ENCODE measurements at places on chromosomes 6 and 20.

DNA sequence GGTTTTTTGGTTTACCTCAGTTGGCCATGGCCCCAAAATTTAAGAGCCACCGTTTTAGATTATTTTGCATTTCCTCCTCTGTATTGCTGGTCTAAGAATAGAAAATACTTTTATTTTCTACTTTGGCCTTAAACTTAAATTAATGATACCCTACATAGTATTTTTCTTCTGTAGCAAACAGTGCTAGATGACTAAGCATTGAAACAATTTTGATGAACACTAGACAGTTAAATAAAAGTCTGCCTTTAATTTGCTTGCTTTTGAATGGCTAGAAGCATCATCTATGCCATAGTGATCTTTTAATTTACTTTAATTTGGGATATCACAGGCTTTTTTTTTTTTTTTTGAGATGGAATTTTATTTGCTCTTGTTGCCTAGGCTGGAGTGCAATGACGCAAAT is 106.4 kb downstream of the CD109 start:
- DNase-seq = no peak

- DNase-seq = no peak
Measured at GRCh38 chr6:74755196-74755595, 450.7 kb downstream of the COL12A1 start.

- no peak for DNase-seq
Measured at GRCh38 chr20:57612916-57613315, 7.3 kb downstream of the ZBP1 start.

GRCh38 chr6:70900047-70900446 is 56.8 kb downstream of the B3GAT2 start:
- DNase-seq = no peak

GRCh38 chr6:41832263-41832662 is 44.8 kb downstream of the TOMM6 start:
- no peak for DNase-seq

DNA sequence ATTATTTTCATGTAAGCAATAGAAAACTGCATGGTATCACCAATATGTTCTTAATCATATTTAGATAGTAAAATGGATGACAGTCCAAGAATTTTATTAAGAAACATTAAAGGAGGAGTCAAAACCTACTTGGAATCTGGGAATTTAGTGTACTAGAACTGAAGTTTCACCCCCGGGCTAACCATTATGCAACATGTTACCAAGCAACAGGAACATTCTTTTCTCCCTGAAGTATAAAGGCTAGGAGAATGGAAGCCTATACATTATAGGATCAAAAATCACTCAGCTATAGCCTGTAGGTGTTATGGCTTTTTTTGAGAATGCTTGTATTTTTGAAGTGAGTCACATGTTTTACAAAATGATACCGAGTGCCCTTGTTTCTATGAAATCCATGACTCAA is 538.3 kb downstream of the GRIK2 start:
- no peak for DNase-seq

- DNase-seq = no peak
Measured at GRCh38 chr6:48194596-48195295, 83.7 kb upstream of the PTCHD4 start.

GRCh38 chr6:106546261-106546690 is 83.0 kb downstream of the RTN4IP1 start:
- no peak for DNase-seq

DNA sequence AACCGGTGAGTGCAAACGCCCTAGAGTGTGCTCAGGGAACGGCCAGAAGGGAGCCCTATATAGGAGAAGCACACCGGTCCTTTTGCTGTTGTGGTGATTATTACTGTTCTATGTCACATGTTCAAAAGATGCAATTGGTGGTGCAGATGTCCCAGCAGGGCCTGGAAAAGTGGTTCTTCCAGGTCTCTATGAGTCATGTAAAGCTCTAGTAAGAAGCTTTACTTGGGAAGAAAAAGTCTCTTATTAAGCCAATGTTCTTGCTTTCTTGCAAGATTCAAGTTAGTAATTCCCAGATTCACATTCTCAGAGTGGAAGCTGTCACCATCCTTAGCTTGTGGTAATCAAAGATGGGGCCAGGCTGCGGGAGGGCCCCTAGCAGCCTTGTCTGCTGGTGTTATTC is 23.3 kb downstream of the EDN3 start:
- no peak for DNase-seq

All from NCI-H1417 treated with DMSO at 0.1 percent for 48 hours (cell line).